ENCODE measurements at places on chromosomes 5 and 9.

- no peak for DNase-seq
These were observed 106.2 kb downstream of the CEMIP2 start for GRCh38 chr9:71662082-71662481.

- no peak for DNase-seq
These were observed 337.4 kb upstream of the GRIA1 start for GRCh38 chr5:153153086-153153485.

GRCh38 chr9:34665067-34665380 lies 2.6 kb upstream of the CCL27 start:
- DNase-seq = no peak

GRCh38 chr5:61311836-61312808 lies 19.9 kb upstream of the ZSWIM6 start:
- DNase-seq = no peak

GRCh38 chr9:136170006-136170901 lies 34.7 kb downstream of the LHX3 start:
- DNase-seq = peak; percentile 52

DNA sequence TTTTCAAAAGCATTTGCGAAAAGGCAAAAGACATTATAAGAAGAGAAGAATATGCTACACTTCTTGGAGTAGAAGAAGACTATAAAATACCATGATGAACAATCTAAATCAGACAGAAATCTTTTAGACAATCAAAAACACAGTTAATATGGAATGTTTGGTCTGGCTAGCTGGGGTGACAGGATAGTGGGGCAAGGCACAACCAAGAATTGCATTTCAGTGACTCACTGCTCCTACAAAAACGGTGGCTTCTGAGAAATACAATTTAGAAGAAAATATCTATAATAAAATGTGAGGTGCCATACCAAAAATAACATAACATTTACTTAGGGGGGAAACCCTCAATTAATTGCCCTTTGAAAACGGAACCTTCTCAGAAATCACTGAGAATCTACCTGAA lies 363.4 kb downstream of the NPR3 start:
- DNase-seq = no peak

DNA sequence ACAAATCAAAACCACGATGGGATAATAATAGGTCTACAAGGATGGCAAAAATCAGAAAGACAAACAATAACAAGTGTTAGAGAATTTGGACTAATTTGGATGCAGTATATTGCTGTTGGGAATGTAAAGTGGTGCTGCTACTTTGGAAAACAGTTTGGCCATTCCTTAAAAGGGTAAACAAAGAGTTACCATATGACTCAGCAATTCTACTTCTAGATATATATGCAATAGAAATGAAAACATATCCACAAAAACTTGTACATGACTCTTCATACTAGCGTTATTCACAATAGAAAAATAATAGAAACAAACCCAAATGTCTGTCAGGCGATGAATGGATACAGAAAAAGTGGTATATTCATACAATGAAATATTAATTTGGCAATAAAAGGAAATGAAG lies 58.3 kb downstream of the JAK2 start:
- no peak for DNase-seq

- peak; percentile 73 for DNase-seq
These were observed 5.2 kb upstream of the RAPGEF6 start for GRCh38 chr5:131640043-131640856.

- DNase-seq = no peak
These were observed 529 bp downstream of the UBAC1 start for GRCh38 chr9:135960411-135961276.

DNA sequence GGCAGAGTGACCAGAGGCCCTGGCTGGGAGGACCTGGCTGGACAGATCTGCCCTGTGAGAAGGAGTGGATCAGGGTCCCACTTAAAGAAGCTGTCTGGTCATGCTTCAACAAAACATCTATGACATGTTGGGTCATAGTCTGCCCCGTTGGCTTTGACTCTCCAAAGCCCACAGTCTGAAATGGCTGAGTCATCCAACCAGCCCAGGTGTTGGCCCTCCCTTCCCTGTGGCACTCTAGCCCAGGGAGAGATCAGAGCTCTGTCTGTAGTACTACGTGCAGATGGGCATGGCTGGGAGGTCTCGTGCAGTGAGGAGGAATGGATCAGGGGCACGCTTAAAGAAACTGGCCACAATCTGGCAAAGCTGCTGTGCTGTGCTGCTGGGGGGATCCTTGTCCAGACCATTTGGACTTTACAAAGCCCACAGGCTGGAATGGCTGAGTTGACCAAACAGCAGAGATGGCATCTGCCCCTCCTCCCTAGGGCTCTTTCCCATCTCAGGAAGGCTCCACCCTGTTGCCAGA lies 206.1 kb downstream of the TUSC1 start:
- DNase-seq = no peak

DNA sequence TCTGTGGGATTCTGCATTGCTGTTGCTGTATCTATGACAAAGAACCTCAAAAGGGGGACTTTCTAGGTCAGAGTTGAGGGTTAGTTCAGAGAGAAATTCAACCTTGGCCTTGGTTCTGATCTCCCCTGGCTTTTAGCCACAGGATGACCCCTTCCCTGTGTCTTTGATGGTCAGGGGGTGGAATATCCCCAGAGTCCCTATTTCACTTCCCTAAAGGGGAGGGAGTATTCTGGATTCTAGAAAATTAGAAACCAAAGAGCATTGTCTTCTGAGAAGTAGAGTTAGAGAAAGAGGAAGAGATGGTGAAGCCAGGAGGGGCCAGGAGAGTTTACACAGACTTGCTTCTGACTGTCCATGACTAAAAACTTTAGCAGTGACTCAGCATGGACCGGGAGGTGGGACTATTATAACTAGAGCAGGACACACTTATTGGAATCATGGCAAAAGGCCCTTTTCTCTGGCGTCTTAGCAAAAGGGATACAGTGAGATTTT lies 56.2 kb upstream of the LPAR1 start:
- no peak for DNase-seq

GRCh38 chr5:11009576-11009975 lies 248.5 kb upstream of the DAP start:
- DNase-seq = no peak
